Progenitor cell of endocrine pancreas (in vitro differentiated cells): ENCODE measurements at places on chromosomes 3 and 15. TPM values are rescaled to one million over a fixed set of nuclear protein-coding genes. Genes with fewer than 3 reads are reported as not detected.

GRCh38 chr3:39548282-39548681 lies 80.8 kb downstream of the MOBP start:
- no peak for DNase-seq
- H3K4me3 ChIP-seq: no peak overlapping the region
- no peaks in the 10 kb centered on the region for H3K36me3 ChIP-seq
- peaks cover 8% of the 10 kb centered on the region for H3K27me3 ChIP-seq
- no peak overlapping the region for H3K27ac ChIP-seq

GRCh38 chr3:18440066-18440722 lies 15.1 kb upstream of the SATB1 start:
- H3K36me3 ChIP-seq: no peaks in the 10 kb centered on the region
- DNase-seq: no peak
- peaks cover 2% of the 10 kb centered on the region for H3K4me1 ChIP-seq
- H3K4me3 ChIP-seq: no peak overlapping the region
- peaks cover 45% of the 10 kb centered on the region for H3K27me3 ChIP-seq
- no peak overlapping the region for H3K27ac ChIP-seq

GRCh38 chr3:153373606-153374005 lies 211.6 kb downstream of the RAP2B start:
- H3K4me1 ChIP-seq: no peaks in the 10 kb centered on the region
- H3K36me3 ChIP-seq: no peaks in the 10 kb centered on the region
- no peaks in the 10 kb centered on the region for H3K27me3 ChIP-seq
- H3K4me3 ChIP-seq: no peak overlapping the region
- DNase-seq: no peak

DNA sequence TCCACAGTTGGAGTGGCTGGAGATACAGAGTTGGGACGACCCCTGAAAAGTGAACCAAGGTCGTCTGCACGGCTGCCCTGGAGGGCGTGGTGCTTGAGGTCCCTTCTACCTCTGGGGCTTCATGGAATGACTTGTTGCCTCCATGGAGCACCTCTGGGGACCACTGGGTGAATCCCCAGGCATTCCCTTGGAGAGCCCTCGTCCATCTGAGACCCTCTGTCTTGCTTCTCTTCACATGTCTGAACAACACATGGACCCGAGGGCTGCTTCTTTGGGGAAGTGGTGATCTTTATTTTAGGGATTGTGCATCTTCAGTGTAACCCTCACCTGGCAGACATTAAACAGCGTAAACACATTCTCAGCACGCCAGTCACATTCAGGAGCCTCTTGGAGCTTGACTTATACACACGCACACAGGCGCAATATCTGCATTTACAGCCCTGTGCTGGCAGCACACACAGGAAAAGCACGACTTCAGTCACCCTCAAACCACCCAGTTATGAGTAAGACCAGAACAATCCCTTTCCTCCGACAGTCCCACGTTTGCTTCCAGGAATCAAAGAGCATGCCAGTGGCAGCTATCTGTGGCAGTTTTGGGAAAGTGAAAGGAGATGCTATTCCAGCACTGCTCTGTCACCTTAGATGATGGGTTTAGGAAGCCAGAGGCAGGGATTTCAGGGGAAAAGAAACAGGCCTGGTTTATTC lies 12.6 kb downstream of the FAM107A start:
- no peak overlapping the region for H3K4me3 ChIP-seq
- no peaks in the 10 kb centered on the region for H3K36me3 ChIP-seq
- H3K27ac ChIP-seq: peak overlapping the region; percentile 51
- H3K4me1 ChIP-seq: peaks cover 3% of the 10 kb centered on the region

DNA sequence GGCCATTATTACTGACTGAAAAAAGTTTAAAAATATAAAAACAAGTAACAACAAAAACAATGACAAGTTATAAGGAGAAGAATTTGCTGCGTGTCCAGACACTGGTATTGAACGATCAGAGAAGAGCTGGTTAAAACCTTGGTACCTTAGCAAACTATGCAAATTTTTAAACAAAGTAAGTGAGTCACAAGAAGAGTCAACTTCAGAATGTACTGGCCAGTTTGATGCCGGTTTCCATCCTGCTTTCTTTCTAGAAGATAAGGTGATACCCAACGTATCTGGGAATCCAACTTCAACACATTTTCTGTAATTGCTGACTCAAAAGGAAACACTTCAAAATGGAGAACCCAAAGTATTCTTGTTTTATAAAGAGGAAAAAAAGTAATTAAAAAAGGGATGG lies 49.8 kb downstream of the RUBCN start:
- H3K27me3 ChIP-seq: no peaks in the 10 kb centered on the region
- no peak for DNase-seq
- peaks cover 15% of the 10 kb centered on the region for H3K36me3 ChIP-seq
- H3K4me3 ChIP-seq: no peak overlapping the region
- no peaks in the 10 kb centered on the region for H3K4me1 ChIP-seq

- no peaks in the 10 kb centered on the region for H3K36me3 ChIP-seq
- peaks cover 9% of the 10 kb centered on the region for H3K4me1 ChIP-seq
- no peak for DNase-seq
- H3K4me3 ChIP-seq: no peak overlapping the region
- no peak overlapping the region for H3K27ac ChIP-seq
Observed at GRCh38 chr3:155131104-155131503, 51.0 kb downstream of the MME start.

- no peaks in the 10 kb centered on the region for H3K27me3 ChIP-seq
- no peak for DNase-seq
- no peak overlapping the region for H3K27ac ChIP-seq
- peaks cover 1% of the 10 kb centered on the region for H3K4me1 ChIP-seq
Observed at GRCh38 chr3:28171962-28172361, 69.5 kb upstream of the CMC1 start.

DNA sequence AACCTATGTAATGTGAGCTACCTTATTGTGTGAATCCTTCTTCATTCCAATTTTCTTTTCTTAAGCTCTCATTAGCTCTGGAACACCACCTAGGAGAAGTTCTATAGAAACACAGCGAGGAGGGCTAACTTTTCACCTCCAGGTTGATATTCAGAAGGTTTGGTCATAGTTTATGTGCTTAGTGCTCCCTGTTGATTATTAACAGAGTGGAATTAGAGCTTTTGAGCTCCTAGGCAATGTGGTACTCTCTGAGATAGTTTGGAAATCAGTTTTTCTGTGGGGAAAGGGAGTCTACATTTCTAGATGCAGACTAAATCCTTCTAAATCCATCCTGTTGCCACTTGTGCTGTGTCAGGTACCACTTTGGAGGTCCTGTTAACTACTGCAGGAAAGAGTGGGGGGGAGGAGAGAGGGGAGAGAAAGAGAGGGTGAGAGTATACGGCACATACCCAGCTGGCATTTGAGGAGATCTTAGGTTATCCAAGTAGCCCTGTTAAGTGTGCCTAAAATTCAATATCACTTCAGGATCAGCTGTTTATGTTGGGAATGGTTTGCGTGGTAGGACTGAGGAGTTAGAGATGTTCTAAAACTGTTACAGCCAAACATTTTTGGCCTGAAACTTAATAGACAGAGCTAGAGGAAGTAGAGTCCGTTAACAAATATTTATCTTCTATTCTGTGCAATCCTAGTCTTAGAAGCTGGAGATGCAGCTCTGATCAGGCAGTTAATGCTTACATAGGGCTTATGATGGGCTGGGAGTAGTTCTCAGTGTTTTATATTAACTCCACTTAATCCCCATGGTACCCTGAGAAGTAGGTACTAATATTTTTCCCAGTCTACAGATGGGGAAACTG lies 117.5 kb upstream of the PROK2 start:
- H3K4me1 ChIP-seq: peaks cover 8% of the 10 kb centered on the region
- no peak for DNase-seq
- H3K27ac ChIP-seq: no peak overlapping the region
- no peaks in the 10 kb centered on the region for H3K36me3 ChIP-seq
- H3K27me3 ChIP-seq: peaks cover 12% of the 10 kb centered on the region
- no peak overlapping the region for H3K4me3 ChIP-seq

GRCh38 chr15:84928843-84929168 lies 44.3 kb downstream of the SLC28A1 start:
- H3K27ac ChIP-seq: no peak overlapping the region
- no peak for DNase-seq
- H3K36me3 ChIP-seq: no peaks in the 10 kb centered on the region
- H3K4me1 ChIP-seq: peaks cover 14% of the 10 kb centered on the region

DNA sequence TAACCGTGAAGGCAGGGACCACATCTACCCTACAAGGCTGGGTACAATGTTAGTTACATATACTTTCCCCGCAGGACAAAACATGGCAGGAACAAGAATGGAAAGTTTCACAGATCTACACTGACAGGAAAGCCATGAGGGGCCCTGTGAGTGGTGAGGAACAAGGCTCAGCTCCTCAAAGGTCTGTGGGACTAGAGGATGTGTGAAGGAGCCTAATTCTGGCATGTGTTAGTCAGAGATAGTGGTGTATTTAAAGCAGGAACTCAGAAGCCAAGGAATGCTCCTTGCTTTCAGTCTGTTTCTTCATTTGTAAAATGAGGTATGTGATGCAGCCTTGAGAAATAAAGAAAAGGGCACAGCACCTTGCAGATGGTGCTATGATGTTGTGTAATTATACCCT lies 25.1 kb downstream of the ETV5 start:
- no peaks in the 10 kb centered on the region for H3K27me3 ChIP-seq
- peaks cover 31% of the 10 kb centered on the region for H3K36me3 ChIP-seq
- no peak overlapping the region for H3K27ac ChIP-seq
- H3K4me1 ChIP-seq: peaks cover 15% of the 10 kb centered on the region
- no peak overlapping the region for H3K4me3 ChIP-seq
- DNase-seq: no peak

- no peaks in the 10 kb centered on the region for H3K36me3 ChIP-seq
- H3K4me1 ChIP-seq: peaks cover 3% of the 10 kb centered on the region
- H3K27ac ChIP-seq: no peak overlapping the region
- DNase-seq: no peak
- no peak overlapping the region for H3K4me3 ChIP-seq
Observed at GRCh38 chr3:36540888-36541518, 160.7 kb downstream of the STAC start.

DNA sequence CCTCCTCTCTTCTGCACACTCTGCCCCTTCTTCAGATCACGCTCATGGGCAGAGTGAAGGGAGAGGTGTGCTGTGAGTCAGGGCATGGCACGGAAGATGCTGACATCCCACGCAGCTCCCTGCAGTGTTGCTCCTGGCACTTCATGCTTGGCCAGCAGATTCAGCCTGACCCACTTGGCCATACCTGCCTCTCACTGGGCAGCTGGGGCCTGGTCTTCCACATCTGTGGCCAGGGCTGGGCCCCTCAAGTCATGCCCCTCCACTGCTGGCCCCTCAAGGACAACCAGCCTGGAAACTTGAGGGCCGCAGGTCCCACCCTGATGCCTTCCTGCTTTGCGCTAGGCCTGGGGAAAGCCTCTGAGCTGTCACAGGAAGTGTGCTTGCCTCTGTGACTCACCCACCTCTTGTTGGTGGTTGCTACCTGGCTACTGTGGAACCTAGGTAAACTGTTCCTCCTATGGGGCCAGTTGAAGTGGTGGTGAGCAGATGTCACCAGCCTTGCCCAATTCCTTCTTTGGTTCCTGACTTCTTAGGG lies 48.7 kb downstream of the BSN start:
- no peak overlapping the region for H3K27ac ChIP-seq
- H3K27me3 ChIP-seq: no peaks in the 10 kb centered on the region
- no peaks in the 10 kb centered on the region for H3K36me3 ChIP-seq
- no peak overlapping the region for H3K4me3 ChIP-seq
- no peaks in the 10 kb centered on the region for H3K4me1 ChIP-seq

GRCh38 chr3:136938334-136938733 lies 19.4 kb upstream of the IL20RB start:
- peaks cover 4% of the 10 kb centered on the region for H3K4me1 ChIP-seq
- no peaks in the 10 kb centered on the region for H3K27me3 ChIP-seq
- no peak overlapping the region for H3K4me3 ChIP-seq
- DNase-seq: no peak
- peaks cover 28% of the 10 kb centered on the region for H3K36me3 ChIP-seq

- peaks cover 3% of the 10 kb centered on the region for H3K36me3 ChIP-seq
- H3K4me1 ChIP-seq: peaks cover 13% of the 10 kb centered on the region
- DNase-seq: no peak
- H3K27me3 ChIP-seq: no peaks in the 10 kb centered on the region
- H3K4me3 ChIP-seq: no peak overlapping the region
Observed at GRCh38 chr3:17355591-17355990, 386.8 kb downstream of the TBC1D5 start.

- no peaks in the 10 kb centered on the region for H3K27me3 ChIP-seq
- DNase-seq: peak; percentile 52
- peaks cover 60% of the 10 kb centered on the region for H3K4me1 ChIP-seq
- H3K4me3 ChIP-seq: peak overlapping the region; percentile 69
Observed at GRCh38 chr15:36887214-36887961, 213.0 kb downstream of the MEIS2 start.

DNA sequence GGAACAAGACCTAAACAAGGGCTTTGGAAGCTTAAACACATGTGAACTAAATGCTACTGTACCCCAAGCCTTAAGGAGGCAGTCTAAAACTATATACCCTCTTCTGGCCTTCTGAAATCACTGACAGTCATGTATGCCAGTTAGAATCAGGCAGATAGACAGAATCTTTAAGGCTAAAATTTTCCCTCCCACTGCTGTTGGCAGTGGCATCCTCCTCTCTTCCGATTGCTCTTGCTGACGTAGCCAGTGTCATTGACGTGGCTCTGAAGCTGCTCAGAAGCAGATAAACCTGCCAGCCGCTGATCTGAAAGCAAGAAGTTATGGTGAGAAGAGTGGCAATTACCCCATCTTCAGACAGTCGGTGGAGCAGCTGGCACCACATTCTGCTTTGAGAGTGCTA lies 3.3 kb downstream of the RYR3 start:
- no peak for DNase-seq
- no peak overlapping the region for H3K4me3 ChIP-seq
- H3K27me3 ChIP-seq: peaks cover 77% of the 10 kb centered on the region
- no peaks in the 10 kb centered on the region for H3K36me3 ChIP-seq

DNA sequence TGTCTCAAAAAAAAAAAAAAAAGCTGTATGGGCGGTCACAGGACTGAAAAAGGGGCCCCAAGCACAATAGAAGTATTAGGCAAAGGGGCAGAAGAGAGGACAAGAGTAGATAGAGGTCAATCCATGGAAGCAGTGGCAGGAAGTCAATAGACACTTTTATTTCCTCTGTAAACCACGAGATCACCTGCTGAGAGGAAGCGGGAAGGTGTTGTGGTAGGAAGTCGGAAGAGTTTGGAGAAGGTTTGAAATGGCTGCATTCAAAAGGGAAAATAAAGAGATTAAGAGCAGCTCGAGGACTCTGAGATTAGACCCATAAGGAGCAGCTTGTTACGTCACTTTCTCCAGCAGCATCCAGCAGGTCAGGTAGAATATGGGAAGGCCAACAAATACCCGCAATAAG lies 14.2 kb upstream of the ZNF148 start:
- H3K27me3 ChIP-seq: no peaks in the 10 kb centered on the region
- no peak overlapping the region for H3K27ac ChIP-seq
- no peak overlapping the region for H3K4me3 ChIP-seq
- no peaks in the 10 kb centered on the region for H3K36me3 ChIP-seq
- no peak for DNase-seq
- H3K4me1 ChIP-seq: no peaks in the 10 kb centered on the region

GRCh38 chr3:177810162-177810623 lies 612.9 kb upstream of the TBL1XR1 start:
- H3K4me1 ChIP-seq: peaks cover 3% of the 10 kb centered on the region
- no peak overlapping the region for H3K4me3 ChIP-seq
- no peaks in the 10 kb centered on the region for H3K36me3 ChIP-seq

CLDN16 gene
- total RNA-seq: 0.31 TPM in 2 replicates

NMD3 gene
- total RNA-seq: 46.6 and 48.3 TPM in 2 replicates

CPLX3 gene
- total RNA-seq: not detected in 2 replicates

FANCD2OS gene
- total RNA-seq: not detected in 2 replicates

ITIH1 gene
- 11.3 and 14.1 TPM in 2 replicates for total RNA-seq

TPRG1 gene
- 0.67 and 2.3 TPM in 2 replicates for total RNA-seq

PLA1A gene
- 0.18 TPM in 1 of 2 replicates, not detected in the other for total RNA-seq

BDH1 gene
- 41.9 and 42.8 TPM in 2 replicates for total RNA-seq

ROBO2 gene
- 75.2 and 83.8 TPM in 2 replicates for total RNA-seq

SACM1L gene
- 56.7 and 61.3 TPM in 2 replicates for total RNA-seq

EOMES gene
- total RNA-seq: 0.11 TPM in 1 of 2 replicates, not detected in the other

CPEB1 gene
- 0.60 and 0.80 TPM in 2 replicates for total RNA-seq

AHSG gene
- 0.19 and 0.27 TPM in 2 replicates for total RNA-seq
